ENCODE measurements at places on chromosomes 6 and 20. TPM values are rescaled to one million over a fixed set of nuclear protein-coding genes. Genes with fewer than 3 reads are reported as not detected.

IMPG1 gene
- not detected for total RNA-seq

ANKRD6 gene
- 21.4 TPM for total RNA-seq

DNA sequence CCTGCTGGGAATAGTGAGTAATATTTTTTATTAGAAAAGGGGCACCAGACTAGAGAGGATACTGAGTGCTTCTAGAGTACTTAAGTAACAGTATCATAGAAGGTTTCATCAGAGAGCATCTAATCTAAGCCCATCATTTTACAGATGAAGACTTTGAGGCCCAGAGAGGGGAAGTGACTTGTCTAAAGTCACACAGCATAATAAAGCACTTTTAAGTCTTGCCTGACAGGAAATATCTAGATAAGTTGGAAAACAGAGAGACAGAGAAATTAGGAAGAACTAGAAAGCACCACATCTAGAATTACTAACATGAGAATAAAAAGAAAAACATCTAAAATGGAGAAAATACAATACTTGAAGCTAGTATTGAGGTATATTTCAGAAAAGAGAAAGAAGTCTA is 6.0 kb downstream of the HLA-DMA start:
- DNase-seq: no peak

GRCh38 chr6:39769012-39769411 is 23.2 kb upstream of the DAAM2 start:
- no peak for DNase-seq

GRCh38 chr6:37239950-37240713 is 17.4 kb upstream of the TBC1D22B start:
- peak; percentile 92 for DNase-seq

- no peak for DNase-seq
Measured at GRCh38 chr20:62637110-62637509, 5.2 kb upstream of the SLCO4A1 start.

- DNase-seq: peak; percentile 78
Measured at GRCh38 chr20:47352332-47353238, 3.9 kb downstream of the ZMYND8 start.

- no peak for DNase-seq
Measured at GRCh38 chr6:164929408-164929977, 379.9 kb downstream of the C6orf118 start.

All from left ventricle myocardium superior (tissue), 1 donor.